ENCODE measurements at places on chromosomes 11 and 22.
A peak's percentile ranks its signal among the peaks of the same experiment; 100 is the strongest.

DNA sequence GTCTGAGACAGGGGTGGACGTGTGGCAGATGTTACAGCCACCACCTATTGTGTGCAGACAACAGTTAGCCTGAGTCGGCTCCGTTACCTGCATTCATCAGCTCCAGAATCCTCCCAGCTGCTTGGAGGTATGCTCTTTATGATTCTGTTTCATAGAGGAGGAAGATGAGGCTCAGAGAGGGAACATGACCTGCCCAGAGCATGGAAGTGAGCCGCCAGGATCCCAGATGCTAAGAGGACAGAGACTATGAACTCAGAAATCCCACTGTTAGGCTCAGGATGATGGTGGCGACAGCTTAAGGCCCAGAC, 1.5 kb downstream of the EMID1 start:
- no peak for DNase-seq

DNA sequence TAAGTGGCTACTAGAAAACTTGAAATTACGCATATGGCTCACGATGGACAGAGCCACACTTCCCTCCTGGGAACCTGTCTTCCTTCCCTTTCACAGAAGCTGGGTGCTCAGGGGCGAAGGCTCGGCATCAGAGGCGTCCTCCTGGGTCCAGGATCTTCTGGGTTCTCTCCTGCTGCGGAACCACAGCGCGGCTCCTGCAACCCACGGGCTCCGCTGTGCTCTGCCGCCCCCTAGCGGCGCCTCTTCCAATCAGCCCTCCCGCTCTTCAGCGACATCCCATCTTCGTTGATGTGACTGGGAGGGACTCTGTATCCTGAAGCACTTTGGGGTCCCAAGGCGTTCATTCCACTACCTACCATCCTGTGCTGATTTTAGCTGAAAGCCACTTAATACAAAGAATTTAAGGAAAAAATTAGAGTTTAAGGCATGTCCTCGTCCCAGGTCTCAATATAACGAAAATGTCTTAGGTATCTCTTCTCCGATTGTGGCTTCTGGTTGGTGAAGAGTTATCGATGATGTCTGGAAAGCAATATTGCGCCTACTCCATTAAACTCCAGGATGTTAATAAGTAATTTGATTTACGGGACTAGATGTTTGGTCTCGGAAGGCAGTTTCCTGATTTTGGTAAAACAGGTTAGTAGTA, 14.8 kb upstream of the RPS3 start:
- peak; percentile 81 for DNase-seq

- DNase-seq: no peak
Measured at GRCh38 chr11:44066732-44067141, 667 bp downstream of the ACCS start.

- no peak for DNase-seq
Measured at GRCh38 chr11:104531075-104531474, 367.1 kb upstream of the PDGFD start.

DNA sequence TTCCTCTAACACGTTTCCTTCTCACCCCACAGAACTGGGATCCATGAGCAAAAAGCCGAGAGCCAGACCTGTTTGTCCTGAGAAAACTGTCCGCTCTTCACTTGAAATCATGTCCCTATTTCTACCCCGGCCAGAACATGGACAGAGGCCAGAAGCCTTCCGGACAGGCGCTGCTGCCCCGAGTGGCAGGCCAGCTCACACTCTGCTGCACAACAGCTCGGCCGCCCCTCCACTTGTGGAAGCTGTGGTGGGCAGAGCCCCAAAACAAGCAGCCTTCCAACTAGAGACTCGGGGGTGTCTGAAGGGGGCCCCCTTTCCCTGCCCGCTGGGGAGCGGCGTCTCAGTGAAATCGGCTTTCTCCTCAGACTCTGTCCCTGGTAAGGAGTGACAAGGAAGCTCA, 24.0 kb downstream of the CD5 start:
- DNase-seq: peak; percentile 19

DNA sequence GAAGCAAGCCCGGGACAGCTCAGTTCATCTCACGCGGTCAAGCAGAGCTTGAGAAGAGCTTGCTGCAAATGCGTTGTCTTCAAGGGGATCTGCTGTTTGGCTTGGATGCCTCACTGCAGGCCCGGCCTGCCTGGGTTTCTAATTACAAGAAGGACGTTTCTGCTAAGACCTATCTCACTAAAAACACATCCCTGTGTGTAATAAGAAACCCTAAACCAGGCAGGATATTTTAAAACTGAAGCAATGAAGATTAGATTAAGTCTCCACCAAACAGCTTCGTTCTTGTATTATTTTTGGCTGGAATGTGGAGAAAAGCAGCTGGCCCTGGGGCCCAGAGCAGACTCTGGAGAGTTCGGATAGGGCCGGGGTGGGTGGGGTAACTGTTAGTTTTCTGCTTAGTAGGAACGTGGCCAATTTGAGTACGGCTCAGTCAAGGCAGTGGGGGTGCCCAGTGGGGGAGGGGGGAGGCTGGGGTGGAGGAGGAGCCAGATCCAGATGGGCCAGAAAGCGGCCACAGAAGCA, 6.0 kb downstream of the PKNOX2 start:
- DNase-seq: no peak

- DNase-seq: no peak
Measured at GRCh38 chr11:2570211-2570811, 125.5 kb downstream of the KCNQ1 start.

DNA sequence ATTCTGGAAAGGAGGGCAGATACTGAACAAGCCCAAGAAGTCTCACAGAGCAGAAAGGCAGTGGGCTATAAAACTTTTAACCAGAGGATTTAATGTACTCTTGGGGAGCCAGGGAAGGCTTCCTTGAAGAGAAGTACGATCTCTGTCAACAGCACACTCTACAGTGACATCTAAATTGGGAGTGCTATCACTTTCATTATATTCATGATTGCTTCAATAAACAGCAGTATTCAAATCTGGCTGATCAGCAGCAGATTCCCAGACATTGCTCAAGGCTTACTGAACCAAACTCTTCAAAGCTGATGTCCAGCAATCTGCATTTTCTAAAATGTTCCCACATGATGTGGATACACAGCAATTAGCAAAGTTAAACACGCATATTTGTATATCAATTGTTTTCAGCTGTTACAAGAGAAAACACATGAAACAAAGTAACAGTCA, 44.2 kb downstream of the SYTL2 start:
- no peak for DNase-seq

DNA sequence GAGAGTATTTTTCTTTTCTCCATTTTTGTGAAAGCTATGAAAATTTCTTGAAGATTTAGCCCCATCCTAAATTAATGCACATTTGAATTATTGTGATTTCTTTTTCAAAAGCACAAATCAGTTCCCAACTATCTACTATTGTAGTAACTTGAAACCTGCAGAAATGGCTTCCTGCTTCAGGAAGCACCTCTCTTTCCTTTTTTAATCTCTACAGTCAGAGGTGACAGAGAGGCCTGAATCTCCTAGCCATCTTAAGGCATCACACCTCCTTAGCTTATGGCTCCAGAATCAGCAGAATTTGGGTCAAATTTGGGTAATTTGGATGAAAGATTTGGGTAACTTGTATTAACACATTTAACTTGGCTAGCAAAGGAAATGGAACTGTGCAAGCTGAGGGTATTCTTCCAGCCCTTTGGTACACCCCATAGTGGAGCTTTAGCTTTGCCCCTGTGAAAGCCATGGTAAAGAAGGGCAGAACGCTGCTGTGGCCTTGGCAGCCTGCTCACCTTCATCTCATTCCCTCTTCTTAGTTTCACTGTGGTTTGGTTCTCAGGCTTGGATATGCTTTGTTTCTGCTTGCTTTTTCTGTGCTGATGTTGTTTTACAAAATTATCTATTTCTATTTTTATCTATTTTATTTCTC, 16.2 kb downstream of the TBCEL start:
- no peak for DNase-seq

DNA sequence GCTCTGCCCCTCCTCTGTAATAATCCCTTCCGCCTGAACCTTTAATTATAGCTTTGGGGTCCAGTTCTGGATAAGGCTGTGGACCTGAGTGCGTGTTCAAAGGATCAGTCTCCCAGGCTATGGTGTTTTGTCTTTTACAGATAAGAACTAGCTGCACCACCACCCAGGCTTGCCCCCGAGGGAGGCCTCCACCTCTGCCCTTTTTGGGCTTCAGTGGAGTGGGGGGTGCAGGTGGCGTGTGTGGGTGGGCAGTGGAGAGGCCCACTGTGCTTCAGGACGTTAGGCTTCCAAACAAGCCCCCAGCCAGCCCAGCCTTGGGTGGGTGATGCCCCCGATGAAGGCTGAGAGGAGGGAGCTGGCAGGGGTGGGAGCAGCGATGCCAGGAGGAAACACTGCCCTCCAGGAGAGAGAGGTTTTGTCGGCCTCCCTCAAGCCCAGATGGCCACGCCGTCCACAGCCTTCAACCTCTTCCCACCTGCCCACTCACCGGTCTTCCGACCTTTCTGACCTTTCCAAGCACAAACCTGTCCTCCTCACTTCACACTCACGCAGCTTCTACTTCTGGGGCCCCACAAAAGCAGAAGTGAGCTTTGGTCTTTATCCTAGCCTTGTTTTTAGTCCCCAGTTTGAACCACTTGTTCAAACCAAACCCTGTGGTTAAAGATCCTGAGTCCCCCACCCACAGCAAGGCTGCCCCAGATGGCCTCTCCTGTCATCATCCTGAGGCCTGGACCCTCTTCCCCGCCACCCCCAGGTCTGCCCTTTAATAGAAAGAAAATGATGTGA, 20.4 kb downstream of the PSMD13 start:
- DNase-seq: no peak

- no peak for DNase-seq
Measured at GRCh38 chr11:134142536-134142935, 73.7 kb downstream of the JAM3 start.

GRCh38 chr11:5059391-5059790, at the start of gene OR52E2:
Gene OR52E2 (minus strand): TSS chr11:5059627. CDS start chr11:5059627, 0 bp downstream.
- no peak for DNase-seq

- peak; percentile 36 for DNase-seq
Measured at GRCh38 chr11:68099474-68100405, 21.4 kb downstream of the CHKA start.

DNA sequence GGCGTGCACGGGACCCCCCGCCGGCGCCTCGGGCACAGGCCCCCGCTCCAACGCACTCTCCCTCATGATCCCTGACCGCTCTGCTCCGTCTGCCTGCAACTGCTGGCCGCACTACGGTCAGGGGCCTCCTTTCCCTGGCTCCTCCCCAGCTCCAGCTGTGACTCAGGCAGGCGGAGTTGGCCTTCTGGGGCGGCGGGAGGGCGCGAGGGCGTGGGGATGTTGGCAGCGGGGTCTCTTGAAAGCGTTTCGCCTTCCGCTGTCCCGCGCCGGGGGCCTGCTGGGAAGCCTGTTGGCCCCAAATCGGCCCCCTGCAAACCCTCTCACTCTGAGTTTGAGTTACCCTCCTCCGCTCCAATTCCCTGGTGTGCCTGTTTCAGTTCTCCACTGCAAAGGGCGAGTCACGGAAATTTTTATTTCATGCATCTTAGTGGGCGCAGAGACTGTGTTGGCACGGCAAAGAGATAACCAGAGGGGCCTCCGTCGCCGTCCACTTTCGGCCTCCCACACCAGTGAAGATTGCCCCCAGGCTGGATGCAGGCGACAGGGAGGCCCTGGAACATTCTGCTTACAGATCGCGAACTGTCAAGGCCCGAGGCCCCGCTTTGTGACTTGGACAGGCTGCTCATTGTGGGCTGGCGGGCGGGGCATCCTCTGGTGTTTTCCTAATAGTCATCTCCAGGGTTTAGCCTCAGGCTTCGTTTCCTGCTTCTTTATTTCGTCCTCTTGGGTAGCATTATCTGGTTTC, at the start of gene CAVIN3:
CAVIN3 (minus strand) TSS at position 91 of the 745 bp plus-strand sequence; CDS start at position 66, 25 bp downstream.
- no peak for DNase-seq

- DNase-seq: peak; percentile 39
Measured at GRCh38 chr11:47950396-47950795, 30.0 kb upstream of the PTPRJ start.

DNA sequence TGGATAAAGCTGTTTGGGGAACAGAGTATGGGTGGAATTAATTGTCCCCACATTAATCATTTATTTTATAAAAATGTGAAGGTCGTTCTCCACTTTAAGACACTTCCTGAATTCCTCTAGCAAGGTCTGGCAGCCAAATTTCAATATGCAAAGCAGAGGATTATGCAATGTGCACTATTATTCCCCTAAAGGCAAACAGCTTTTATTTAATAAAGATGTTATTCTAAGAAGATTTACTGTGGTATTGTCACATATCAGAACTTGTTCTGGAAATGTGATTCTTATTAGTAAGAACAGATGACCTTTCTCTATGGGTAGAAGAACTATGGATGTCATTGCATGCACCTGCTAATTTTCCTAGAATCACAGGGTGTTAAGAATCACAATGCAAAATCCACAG, 1128.8 kb upstream of the CCDC90B start:
- no peak for DNase-seq

Measured in activated T-cell treated with anti-CD3 and anti-CD28 coated beads, Interleukin-2, amount 50 U/mL, for 1 hour (primary cell).